GM10248 (cell line): ENCODE measurements at places on chromosomes 6 and 20.

- DNase-seq, result no peak
Observed at GRCh38 chr20:5279661-5280060, 37.1 kb downstream of the PROKR2 start.

DNA sequence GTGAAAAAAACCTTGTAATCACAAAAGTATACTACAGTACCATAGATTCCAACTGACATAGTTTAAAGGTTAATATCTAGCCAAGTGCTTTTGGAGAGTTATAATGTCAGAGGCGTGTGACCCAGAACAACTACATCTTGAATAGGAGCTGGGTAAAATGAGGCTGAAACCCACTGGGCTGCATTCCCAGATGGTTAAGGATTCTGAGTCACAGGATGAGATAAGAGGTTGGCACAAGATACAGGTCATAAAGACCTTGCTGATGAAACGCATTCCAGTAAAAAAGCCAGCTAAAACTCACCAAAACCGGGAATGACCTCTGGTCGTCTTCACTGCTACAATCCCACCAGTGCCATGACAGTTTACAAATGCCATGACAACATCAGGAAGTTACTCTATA is 22.4 kb upstream of the KIAA0408 start:
- DNase-seq, result no peak

GRCh38 chr6:127924440-127924839 is 23.6 kb upstream of the THEMIS start:
- DNase-seq, result no peak

DNA sequence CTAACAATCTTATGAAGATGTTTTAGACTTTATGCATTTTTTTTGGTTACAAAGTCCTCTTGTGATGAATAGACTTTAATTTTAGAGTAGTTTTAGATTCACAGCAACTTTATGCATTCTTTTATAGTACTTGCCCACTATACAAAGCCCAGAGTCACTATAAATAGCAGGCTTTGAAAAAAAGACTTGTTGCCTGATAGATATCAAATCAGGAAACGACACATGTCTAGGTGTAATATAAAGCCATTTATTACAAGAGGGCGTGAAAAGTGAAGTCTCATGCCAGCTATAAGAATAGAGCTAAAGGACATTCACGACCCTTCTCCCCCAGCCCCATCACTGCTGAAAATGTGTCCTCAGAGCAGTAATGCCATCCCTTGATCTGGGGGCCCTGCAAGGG is 78.0 kb upstream of the MRPS10 start:
- no peak for DNase-seq

GRCh38 chr6:18308070-18308735 is 43.9 kb upstream of the DEK start:
- no peak for DNase-seq

DNA sequence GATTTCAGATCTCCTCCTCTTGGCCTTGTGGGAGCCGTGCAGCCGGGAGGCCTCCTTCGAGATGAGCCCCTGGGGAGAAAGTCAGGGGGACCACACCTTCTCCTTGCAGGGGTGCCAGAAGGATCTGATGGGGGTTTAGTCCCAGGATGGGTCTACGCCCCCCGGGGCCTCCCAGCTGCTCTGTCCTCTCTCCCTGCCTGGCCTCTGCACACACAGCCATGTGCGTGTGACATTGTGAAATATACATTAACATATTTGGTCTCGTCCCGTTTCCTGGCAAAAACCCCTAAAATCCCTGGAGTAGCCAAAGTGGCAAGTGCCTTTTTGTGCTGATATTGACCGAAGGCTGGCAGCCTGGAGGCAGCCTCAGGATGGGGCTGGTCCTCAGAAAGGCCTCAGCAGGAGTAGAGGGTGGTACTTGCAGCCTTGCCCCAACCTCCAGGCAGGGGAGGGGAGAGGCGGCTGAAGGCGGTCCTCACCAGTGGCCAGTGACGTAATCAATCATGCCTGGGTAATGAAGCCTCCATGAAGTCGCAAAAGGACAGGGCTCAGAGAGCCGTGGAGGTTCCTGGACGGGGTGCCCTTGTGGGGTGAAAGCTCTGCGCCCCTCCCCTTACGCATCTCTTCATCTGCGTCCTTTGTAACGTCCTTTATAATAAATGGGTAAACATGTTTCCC is 5.1 kb upstream of the HELZ2 start:
- DNase-seq, result no peak
